ENCODE measurements at places on chromosomes 7 and 10. TPM values are rescaled to one million over a fixed set of nuclear protein-coding genes. Genes with fewer than 3 reads are reported as not detected.

- no peaks in the 10 kb centered on the region for H3K27me3 ChIP-seq
- H3K27ac ChIP-seq: no peak overlapping the region
- no peaks in the 10 kb centered on the region for H3K4me1 ChIP-seq
- no peak overlapping the region for H3K4me3 ChIP-seq
- no peak for DNase-seq
These were observed 308.4 kb upstream of the POM121L12 start for GRCh38 chr7:52726986-52727385.

TMEM60 gene
- 15.9 TPM for total RNA-seq

GLI3 gene
- 0.12 TPM for total RNA-seq

DNA sequence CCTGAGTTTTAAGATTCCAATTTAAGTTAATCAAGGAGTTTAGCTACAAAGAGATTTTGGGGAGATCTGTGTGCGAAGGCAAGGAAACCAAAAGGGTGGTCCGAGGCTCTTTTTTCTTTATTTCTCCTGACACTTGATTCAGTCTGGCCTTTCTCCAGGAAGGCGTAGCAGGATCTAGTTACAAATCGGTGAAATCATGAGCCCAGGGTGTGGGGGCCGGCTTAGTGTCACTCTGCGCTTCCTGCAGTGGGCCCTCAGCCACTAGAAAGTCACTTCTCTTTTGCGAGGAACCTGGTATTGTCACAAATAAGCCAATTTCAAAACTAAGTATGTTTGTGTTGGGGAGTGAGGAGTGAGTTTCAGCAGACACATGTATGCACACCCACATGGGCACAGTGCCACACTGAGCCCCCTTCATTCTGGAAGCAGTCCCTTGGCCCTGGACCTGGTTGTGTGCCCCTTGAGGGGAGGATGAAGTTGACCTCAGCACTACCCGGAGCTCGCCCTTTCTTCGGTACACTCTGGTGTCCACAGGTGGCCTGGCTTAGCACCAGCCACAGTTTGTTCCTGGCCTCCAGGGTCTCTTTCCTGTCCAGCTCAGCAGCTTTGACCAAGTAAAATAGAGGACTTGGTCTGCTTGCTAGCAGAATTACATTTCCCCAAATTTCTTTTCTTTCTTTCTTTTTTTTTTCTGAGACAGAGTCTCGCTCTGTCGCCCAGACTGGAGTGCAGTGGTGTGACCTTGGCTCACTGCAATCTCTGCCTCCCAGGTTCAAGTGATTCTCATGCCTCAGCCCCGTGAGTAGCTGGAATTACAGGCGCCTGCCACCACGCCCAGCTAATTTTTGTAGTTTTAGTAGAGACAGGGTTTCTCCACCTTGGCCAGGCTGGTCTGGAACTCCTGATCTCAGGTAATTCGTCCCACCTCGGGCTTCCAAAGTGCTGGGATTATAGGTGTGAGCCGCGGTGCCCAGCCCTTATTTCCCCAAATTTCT is 84.0 kb upstream of the BTBD16 start:
- H3K27me3 ChIP-seq: no peaks in the 10 kb centered on the region
- H3K36me3 ChIP-seq: no peaks in the 10 kb centered on the region
- no peak overlapping the region for H3K27ac ChIP-seq
- no peak for DNase-seq

- H3K4me1 ChIP-seq: peaks cover 44% of the 10 kb centered on the region
- H3K27me3 ChIP-seq: no peaks in the 10 kb centered on the region
These were observed 7.6 kb downstream of the SAP25 start for GRCh38 chr7:100566018-100566531.

RNF148 gene
- not detected for total RNA-seq

WDFY4 gene
- 0.37 TPM for total RNA-seq

DNA sequence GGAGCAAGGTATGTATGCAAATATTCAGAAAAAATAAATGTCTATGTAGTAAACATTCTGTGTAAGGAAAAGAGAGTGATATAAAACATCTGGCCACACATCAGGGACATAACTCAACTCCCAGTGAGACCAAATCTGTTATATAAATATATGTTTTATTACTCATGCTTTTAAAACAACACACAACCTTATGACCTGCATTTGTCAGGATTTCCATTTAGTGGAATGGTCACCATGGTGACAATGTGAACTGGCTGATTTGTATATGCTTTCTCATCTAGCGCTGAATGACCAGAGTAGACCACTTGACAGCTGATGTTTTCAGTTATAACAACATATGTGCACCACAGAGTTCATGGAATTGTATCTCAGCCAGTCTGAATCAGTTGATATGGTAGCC is 551.7 kb downstream of the HTR7 start:
- H3K4me3 ChIP-seq: no peak overlapping the region
- H3K27ac ChIP-seq: no peak overlapping the region
- no peaks in the 10 kb centered on the region for H3K4me1 ChIP-seq
- H3K27me3 ChIP-seq: peaks cover 3% of the 10 kb centered on the region
- no peaks in the 10 kb centered on the region for H3K36me3 ChIP-seq

- peaks cover 7% of the 10 kb centered on the region for H3K36me3 ChIP-seq
- no peak overlapping the region for H3K4me3 ChIP-seq
- DNase-seq: no peak
- peaks cover 27% of the 10 kb centered on the region for H3K4me1 ChIP-seq
- peaks cover 77% of the 10 kb centered on the region for H3K27me3 ChIP-seq
These were observed 347 bp downstream of the LBX1 start for GRCh38 chr10:101228966-101229265.

DNA sequence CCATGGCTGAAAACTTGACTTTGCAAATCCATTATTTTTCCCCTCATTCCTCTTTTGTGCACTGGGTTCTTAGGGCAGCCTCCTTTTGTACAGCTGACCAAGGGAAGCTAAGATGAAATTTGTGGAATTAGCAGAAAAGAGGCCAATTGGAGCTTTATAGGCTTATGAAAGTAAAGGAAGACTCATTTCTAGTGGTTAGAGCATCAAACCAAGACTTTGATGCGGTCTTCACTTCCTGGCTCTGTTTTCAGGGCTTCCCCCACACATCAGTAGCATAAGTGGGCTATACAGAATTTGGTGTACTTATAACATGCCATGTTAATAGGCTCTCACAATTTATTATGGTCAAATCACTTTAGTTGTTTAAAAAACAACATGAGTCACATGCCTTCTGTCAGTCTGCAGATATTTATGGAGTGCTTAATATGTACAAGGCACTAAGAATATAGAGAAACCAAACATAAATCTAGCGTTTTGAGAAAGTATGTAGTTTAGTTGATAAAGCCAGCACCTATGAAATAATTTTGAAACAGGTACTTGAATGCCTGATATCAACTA is 5.7 kb downstream of the AUTS2 start:
- no peaks in the 10 kb centered on the region for H3K36me3 ChIP-seq
- peaks cover 7% of the 10 kb centered on the region for H3K4me1 ChIP-seq
- peaks cover 24% of the 10 kb centered on the region for H3K27me3 ChIP-seq
- no peak overlapping the region for H3K4me3 ChIP-seq
- peak; percentile 34 for DNase-seq

DNAH11 gene
- 0.77 TPM for total RNA-seq

- peak; percentile 97 for DNase-seq
- no peak within 1 kb of the TSS for H3K4me3 ChIP-seq
- no peak within 1 kb of the TSS for H3K27ac ChIP-seq
- H3K36me3 ChIP-seq: peaks cover 27% of the 10 kb centered on the region
- no peaks in the 10 kb centered on the region for H3K27me3 ChIP-seq
These were observed at the start of the genes ATP5F1C and KIN for GRCh38 chr10:7787857-7788638. Gene ATP5F1C (plus strand): TSS chr10:7788177. CDS start chr10:7788208, 31 bp downstream. Gene KIN (minus strand): TSS chr10:7787993. CDS start chr10:7787933, 60 bp downstream.

- H3K27me3 ChIP-seq: no peaks in the 10 kb centered on the region
- no peak overlapping the region for H3K27ac ChIP-seq
- no peaks in the 10 kb centered on the region for H3K4me1 ChIP-seq
- no peaks in the 10 kb centered on the region for H3K36me3 ChIP-seq
- no peak for DNase-seq
These were observed 1227.5 kb upstream of the C7orf33 start for GRCh38 chr7:147363101-147363500.

PHKG1 gene
- total RNA-seq: 2.5 TPM

GRCh38 chr7:92043637-92044036 is 90.6 kb downstream of the CYP51A1 start:
- no peak overlapping the region for H3K4me3 ChIP-seq
- no peak for DNase-seq
- no peak overlapping the region for H3K27ac ChIP-seq

GRCh38 chr10:112988839-112989406 is 38.9 kb downstream of the TCF7L2 start:
- no peak for DNase-seq
- H3K27me3 ChIP-seq: peaks cover 65% of the 10 kb centered on the region
- no peaks in the 10 kb centered on the region for H3K4me1 ChIP-seq
- H3K27ac ChIP-seq: no peak overlapping the region

DNA sequence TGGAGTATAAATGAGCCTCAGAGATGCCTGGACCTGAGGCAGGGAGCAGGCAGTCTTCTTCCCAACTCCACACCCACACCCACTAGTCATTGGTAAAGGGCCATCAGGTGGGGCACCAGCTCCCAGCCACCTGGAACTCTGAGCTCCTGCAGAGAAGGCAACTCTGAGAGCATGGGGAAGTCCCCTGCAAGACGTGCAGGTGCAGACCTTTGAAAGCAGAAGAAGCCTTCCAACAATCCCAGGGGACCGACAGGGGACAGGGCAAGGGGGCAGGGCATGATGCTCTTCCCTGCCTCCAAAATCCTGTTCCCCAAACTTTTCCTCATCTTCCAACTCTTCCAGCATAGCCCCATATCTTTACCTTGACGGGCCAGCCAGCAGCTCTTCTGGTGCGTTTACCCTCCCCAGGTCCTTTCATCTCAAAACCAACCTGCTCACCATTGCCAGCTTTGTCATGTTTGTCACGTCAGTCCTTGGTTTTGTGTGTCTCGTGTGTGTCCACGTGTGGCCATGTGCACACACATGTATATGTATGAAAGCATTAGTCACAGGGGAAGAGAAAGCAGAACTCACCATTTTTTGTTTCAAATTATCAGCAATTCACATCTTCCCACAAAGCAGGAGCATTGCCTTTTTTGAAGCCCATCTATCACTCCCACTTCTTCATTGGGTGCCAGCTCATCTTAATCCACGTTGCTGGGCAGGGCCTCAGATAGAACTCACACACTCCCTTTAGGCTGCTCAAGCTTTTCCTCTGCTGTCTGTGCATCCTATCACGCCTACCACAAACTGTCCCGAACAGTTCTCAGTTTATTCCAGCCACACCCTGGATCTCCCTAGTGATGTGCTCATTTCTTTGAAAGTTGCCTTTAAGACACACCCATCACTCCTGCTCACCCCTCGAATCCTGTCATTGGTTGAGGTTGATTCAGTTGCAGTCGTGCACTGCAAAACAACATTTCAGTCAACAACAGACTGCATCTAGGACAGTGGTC is 41.0 kb upstream of the AMPH start:
- H3K4me3 ChIP-seq: no peak overlapping the region
- H3K36me3 ChIP-seq: no peaks in the 10 kb centered on the region
- no peak overlapping the region for H3K27ac ChIP-seq
- no peak for DNase-seq
- peaks cover 2% of the 10 kb centered on the region for H3K27me3 ChIP-seq

DNMBP gene
- 2.9 TPM for total RNA-seq

GRCh38 chr10:24744946-24745345 is 21.3 kb upstream of the ARHGAP21 start:
- H3K27me3 ChIP-seq: no peaks in the 10 kb centered on the region
- no peaks in the 10 kb centered on the region for H3K36me3 ChIP-seq
- no peak overlapping the region for H3K27ac ChIP-seq
- no peak overlapping the region for H3K4me3 ChIP-seq
- H3K4me1 ChIP-seq: no peaks in the 10 kb centered on the region
- no peak for DNase-seq

DNA sequence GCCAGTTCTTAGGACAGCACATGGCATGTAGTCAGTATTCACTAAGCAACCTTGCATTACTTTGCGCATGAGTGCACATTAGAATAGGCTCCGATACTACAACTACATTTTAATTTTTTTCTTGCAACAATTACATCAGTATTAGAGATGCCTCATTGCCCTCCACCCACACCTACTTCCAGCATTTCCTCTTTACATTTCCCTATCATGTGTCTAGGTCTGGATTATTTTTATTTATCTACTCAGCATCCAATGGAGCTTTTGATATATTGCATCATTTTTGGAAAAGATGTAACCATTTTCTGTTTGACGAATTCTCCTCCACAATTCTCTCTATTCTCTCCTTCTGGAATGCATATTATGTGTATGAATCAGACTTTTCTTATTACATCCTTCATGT is 258.2 kb upstream of the GLI3 start:
- H3K36me3 ChIP-seq: no peaks in the 10 kb centered on the region
- H3K4me1 ChIP-seq: no peaks in the 10 kb centered on the region
- H3K4me3 ChIP-seq: no peak overlapping the region
- no peak overlapping the region for H3K27ac ChIP-seq
- peaks cover 21% of the 10 kb centered on the region for H3K27me3 ChIP-seq

DNA sequence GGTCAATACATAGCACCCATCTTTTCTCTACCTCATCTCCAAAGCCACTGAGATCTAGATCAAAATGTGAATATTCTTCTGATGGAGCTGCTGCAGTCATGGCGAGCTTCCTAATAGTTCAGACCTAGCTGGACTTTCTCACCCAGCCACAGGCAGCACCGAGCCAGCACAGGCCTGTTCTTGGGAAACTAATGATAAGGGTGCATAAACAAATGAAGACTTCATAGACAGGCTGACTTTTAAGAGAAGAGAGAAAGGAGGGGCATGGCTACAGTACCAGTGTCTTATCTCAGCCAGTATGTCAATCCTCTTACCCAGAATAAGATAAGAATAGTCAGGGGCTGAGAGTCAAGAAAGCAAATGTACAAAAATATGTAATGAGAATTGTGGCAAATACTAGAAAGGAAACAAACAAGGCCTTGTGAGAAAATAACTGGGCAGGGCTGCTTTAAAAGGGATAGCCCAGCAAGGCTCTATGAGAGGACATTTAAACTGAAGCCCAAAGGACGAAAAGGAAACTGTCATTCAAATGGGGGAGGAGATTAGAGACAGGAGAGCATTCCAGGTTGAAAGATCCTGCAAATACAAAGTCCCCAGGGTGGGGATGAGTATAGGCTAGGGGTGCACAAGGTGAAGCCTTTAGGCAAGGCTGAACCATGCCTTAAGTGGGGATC is 21.8 kb upstream of the CDK14 start:
- H3K27me3 ChIP-seq: no peaks in the 10 kb centered on the region
- no peak overlapping the region for H3K4me3 ChIP-seq
- no peaks in the 10 kb centered on the region for H3K4me1 ChIP-seq
- H3K27ac ChIP-seq: no peak overlapping the region

ATP6V0A4 gene
- total RNA-seq: not detected

GRCh38 chr10:63724922-63725321 is 203.7 kb downstream of the REEP3 start:
- DNase-seq: no peak
- H3K27ac ChIP-seq: no peak overlapping the region
- no peaks in the 10 kb centered on the region for H3K36me3 ChIP-seq

CPVL gene
- total RNA-seq: not detected

AOAH gene
- 14.4 TPM for total RNA-seq

- peaks cover 26% of the 10 kb centered on the region for H3K36me3 ChIP-seq
- H3K27me3 ChIP-seq: no peaks in the 10 kb centered on the region
- H3K4me3 ChIP-seq: no peak overlapping the region
- no peak for DNase-seq
- no peak overlapping the region for H3K27ac ChIP-seq
These were observed 58.0 kb downstream of the PDSS1 start for GRCh38 chr10:26755443-26755903.

GNAT3 gene
- not detected for total RNA-seq

GRCh38 chr7:78172933-78173591 is 374.5 kb downstream of the PHTF2 start:
- no peaks in the 10 kb centered on the region for H3K4me1 ChIP-seq
- H3K27me3 ChIP-seq: peaks cover 4% of the 10 kb centered on the region
- H3K4me3 ChIP-seq: no peak overlapping the region
- H3K36me3 ChIP-seq: no peaks in the 10 kb centered on the region
- DNase-seq: no peak

HTR5A gene
- total RNA-seq: not detected

- peaks cover 23% of the 10 kb centered on the region for H3K4me1 ChIP-seq
- peak overlapping the region; percentile 17 for H3K4me3 ChIP-seq
- H3K27me3 ChIP-seq: no peaks in the 10 kb centered on the region
- peak; percentile 30 for DNase-seq
- no peaks in the 10 kb centered on the region for H3K36me3 ChIP-seq
- peak overlapping the region; percentile 27 for H3K27ac ChIP-seq
These were observed 975 bp upstream of the USP54 start for GRCh38 chr10:73591935-73592699.
